ENCODE measurements at places on chromosomes 11 and 22.

DNA sequence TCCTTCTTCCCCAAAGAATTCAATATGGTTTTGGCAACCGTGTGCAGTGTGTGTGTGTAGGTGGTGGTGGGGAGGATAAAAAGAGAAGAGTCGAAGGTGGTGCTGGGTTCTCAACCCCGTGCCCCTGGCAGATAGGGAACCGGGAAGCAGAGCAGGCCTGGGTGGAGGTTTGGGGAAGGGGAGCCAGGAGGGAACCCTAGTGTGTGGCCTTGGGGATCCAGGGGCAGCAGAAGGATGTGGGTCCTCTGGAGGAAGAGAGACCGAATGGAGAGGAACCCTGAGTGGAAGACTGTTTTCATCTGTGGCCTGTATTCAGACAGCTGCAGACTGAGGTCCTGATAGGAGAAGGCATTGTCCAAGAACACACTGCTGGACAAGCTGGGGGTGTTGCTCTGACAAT, 73.3 kb upstream of the B3GAT1 start:
- DNase-seq: no peak

DNA sequence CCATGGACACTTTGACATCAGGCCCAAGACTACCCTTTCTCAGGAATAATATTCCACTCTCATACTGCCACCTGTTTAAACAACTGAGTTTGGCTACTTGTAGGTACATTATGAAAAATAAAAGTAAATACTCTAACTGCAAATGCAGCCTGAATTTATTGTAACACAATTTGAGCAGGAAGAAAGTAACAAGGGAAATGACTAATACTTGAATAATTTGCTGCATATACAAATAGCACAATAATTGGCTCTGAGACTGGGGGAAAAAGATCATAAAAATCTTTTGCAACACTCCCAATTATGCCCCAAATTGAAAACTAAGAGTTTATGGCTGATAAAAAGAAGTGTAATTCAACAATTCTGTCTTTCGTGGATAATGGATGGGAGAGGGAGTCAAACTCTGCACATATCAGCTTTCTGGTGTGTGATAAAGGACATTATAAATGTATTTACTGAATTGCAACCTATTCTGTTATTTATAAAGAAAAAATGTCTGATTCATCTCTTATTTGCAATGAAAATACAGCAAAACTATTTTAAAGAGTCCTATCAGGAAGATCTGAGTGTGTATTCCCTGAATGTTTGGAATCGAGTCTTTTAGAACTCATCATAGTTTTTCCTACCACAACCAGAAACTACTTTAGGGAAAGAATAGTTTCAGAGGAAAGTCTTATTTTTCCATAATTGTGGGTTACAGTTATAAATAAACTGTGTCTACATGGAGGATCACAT, 359.0 kb downstream of the JRKL start:
- no peak for DNase-seq

GRCh38 chr22:28514321-28514821, 165.3 kb downstream of the TTC28 start:
- DNase-seq: no peak

DNA sequence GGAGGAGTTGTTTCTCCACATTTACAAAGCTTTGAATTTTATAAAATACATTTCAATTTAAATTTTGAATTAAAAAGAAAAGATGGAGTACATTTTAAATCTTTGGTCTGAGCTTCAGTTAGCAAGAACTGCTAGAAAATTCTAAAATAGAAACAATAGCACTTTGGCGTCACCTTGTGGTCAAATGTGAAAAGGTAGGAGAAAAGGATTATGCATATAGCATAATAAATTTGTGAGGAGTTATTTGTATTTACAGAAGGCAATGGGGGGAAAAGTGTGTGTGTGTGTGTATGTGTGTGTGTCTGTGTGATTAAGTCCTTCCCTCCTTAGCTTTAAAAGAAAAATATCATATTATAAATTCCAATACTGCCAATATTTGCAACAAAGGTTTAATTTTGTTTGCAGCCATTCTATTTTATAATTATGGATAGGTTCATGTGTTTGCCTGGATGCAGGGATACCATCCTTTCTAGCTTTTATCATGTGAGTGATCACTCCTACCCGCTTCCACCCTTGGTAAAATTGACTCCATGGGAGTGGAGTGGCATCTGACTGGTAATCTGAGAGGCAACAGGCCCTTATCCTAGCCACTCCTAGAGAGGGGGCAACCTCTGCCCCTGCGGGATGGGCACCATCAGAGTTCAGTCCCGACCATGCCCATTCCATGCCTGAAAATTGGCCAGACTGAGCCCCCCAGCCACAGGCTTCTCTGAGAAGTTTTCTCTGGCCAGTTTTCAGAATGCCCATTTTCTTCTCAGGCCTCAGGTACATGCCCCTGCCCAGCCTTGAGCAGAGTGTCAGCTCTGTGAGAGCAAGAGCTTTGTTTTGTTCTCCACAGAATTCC, 13.6 kb upstream of the LGR4 start:
- DNase-seq: peak; percentile 65

DNA sequence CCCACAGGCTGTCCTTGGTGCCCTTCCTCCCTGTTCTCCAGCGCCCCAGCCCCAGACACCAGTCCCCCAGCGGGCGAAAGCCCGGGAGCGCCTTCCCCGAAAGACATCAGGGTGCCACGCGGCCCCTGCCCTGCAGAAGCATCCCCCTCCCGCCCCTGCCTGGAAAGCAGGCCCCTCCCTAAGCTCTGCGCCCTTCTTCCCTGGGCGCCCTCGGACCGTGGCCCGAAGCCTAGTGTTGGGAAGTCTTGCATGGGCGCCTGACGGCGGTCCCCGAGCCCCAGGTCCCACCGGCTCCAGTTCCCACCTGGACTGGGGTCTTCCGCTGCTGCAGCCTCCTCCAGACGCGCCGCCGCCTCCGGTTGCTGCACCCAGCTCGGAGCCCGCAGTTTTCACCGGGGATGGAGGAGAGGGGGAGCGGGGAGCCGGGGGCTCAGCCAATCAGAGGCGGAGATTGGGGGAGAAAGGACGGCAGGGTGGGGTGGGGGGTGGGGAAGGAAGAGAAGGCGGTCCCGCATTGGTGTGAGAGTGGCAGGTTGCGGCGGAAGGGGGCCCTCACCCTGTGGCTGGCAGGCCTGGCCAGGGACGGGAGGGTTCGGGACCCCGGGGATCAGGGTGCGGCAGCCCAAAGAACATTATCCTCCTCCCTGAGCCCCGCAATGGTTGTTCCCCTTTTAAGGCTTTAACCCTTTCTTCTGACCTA, at the start of gene THY1:
TSS of gene THY1 (minus strand) at position 364 of the 700 bp plus-strand sequence. CDS start 2,267 bp downstream, outside the sequence.
- DNase-seq: no peak

DNA sequence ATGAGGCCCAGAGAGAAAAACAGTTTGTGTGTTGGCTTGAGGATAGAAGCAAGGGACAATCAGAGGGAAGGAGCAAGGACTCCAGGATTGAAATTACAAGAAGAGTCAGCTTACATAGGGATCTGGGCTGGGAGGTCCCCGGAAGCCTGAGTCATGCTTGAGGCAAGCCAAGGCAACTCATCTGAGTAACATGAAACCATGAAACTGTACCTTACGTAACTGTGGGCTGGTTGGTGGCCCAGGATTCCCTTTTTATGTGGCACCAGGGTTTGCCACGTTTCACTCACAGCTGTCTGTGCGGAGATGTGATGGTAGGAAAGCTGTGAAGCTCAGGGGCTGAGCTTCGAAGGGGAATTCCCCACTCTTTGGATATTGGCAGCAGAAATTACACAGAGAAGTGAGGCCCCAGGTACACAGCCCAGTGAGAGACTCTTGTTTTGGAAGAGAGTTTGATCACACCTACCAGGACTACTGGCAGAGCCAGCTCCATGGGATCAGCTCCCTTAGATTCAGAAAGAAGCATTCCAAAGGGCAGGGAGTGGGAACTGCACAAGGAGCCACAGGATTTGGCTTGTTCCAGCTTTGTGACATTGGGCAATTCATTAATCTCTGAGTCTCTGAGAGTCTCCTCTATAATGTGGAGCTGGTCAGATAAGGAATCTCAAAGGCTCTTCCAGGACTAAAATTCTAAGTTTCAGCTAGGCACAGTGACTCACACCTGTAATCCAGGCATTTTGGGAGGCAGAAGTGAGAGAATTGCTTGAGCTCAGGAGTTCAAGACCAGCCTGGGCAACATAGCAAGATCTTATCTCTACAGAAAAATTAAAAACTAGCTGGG, 7.8 kb downstream of the SLC5A1 start:
- DNase-seq: no peak

GRCh38 chr11:67663532-67664212, 10.8 kb downstream of the ALDH3B2 start:
- DNase-seq: no peak

DNA sequence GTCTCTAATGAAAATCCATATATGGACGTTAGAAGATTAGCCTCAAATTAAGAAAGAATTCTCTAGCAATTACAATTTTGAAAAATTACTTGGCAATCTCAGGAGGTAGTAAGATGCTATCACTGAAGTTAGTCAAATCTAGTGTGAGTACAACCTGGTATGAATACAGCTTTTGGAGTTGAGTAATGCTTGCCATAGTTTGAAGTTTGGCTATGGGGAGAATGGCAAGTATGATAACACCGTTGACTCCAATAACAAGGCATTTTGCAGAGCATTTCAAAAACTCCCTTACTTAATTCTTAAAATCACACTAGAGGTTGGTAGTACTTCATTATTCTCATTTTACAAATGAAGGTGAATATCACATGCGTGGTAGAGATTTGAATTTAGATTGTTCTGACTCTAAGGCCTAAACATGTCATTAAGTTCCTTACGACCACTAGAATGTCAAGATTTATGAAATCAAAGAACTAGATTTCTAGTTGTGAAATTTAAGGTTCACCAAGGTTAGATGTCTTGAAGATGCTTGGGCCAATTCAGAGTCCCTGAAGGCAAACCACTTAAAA, 355.4 kb downstream of the ETS1 start:
- no peak for DNase-seq

DNA sequence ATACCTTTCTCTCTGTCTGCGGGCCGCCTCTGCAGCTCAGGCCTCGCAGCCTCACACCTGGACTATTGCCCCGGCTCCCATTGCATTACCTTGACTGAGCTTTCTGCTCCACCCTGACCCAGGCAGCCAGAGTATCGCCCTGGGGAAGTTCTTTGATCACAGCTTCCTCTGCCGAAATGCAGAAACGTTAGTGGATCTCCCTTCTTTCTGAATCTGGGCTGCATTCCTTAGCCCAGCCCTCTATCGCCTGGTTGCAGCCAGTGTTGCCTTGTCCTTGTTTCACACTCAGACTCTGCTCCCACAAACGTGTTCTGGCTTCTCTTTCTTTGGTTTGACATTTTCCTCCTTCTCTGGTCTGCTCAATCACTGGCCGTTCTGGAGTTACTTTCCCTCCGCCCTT, 195.7 kb downstream of the ADAMTS15 start:
- DNase-seq: no peak

DNA sequence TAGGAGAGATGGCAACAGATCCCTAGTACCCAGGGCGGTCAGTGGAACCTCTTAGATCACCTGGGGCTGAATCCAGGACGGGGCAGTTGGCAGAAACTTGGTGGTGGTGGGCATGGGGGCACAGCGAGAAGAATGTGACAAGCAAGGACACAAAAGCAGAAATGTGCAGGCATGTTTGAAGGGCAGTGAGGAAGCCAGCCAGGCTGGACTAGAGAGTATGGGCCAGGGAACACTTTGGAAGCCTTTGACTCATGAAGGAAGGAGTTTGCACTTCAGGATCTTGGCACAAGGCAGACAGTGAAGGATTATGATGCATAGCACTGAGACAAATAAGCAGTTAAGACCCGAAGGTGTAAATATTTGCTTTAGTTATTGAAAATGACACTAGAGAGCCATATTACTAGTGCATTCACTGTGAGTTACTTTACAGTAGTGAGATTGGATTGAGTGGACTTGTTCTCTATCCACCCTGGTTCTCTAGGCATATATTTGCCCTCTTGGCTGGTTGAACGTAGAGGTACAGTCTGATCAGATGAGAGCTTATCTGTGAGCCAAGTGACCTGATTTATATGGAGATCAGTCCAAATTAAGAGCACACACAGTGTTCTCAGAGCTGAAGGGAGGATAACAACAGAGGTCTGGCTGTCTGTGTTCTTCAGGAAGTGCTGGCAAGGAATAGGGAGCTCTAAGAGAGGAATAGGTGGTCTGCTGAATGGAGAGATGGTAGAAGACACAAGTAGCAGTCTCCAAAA, 210.4 kb downstream of the SNX19 start:
- DNase-seq: no peak

DNA sequence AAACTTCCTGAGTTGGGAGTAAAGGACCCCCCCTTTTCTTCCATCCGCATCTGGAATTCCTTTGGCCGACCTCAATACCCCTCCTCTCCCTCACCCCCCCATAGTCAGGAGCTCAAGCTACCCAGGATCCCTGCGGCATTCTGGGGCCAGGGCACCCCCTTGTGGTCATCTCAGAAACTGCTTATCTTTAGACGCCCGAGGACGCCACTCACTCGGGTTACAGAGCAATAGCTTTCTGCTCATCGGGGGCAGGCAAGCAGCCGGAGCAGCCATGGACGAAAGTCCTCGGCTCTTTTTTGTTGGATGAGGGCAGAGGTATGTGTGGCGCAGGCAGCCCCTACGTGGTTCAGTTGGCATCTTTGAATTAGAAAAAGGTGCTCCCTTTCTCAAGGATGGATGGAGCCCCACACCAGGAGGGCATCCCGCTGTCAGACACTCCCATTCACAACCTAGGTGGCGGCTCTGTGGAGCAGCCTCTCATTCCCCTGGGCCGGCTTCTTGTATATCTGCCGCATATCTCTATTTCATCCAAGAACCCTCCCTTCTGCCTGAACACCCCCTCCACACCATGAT, 2.3 kb downstream of the C1QTNF5 start:
- DNase-seq: peak; percentile 64

- DNase-seq: no peak
These were observed 9.4 kb downstream of the CDC45 start for GRCh38 chr22:19488884-19489843.

DNA sequence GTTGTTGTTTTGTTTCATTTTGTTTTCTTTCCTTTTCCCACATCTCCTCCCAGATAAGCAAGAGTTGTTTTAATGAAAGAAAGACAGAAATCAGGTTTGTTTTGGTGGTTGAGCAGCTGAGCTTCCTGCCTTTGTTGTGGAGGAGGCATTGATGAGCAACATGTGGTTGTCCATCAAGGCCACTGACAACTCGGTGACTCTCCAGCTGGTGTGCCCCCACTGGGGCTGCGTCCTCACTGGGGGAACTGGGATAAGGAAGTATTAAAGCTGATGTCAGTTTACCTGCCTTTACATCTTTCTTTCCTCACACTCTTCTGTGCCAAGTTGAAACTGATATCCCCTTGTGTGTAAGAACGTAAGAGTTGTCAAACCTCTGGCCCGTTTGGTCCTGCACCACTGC, 5.9 kb downstream of the VPS26B start:
- DNase-seq: no peak

GRCh38 chr22:49713003-49713402, 114.7 kb downstream of the BRD1 start:
- no peak for DNase-seq
